ENCODE measurements at places on chromosomes 2 and 18.

GRCh38 chr2:176446718-176447414, 177.6 kb downstream of the MTX2 start:
- DNase-seq, result no peak

- DNase-seq, result no peak
These were observed 128.1 kb upstream of the LHCGR start for GRCh38 chr2:48883661-48884060.

DNA sequence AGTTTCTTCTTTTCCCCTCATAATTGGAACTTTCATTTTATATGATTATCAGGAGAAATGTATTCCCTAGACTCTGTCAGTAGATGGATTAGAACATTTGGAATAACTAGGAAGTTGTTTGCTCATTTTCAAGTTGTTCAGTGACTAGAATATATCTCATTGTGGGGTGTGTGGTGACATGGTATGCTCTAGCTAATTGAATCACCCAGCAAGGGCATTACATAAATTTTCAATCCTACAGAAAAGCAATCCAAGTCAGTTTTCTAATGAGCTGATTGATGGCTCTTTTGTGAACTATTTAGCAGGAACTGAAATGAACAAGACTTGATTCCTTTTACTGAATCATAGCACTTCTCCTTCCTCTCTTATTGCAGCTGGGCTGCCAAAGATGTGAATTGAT, 461.4 kb downstream of the TGIF1 start:
- DNase-seq, result no peak

DNA sequence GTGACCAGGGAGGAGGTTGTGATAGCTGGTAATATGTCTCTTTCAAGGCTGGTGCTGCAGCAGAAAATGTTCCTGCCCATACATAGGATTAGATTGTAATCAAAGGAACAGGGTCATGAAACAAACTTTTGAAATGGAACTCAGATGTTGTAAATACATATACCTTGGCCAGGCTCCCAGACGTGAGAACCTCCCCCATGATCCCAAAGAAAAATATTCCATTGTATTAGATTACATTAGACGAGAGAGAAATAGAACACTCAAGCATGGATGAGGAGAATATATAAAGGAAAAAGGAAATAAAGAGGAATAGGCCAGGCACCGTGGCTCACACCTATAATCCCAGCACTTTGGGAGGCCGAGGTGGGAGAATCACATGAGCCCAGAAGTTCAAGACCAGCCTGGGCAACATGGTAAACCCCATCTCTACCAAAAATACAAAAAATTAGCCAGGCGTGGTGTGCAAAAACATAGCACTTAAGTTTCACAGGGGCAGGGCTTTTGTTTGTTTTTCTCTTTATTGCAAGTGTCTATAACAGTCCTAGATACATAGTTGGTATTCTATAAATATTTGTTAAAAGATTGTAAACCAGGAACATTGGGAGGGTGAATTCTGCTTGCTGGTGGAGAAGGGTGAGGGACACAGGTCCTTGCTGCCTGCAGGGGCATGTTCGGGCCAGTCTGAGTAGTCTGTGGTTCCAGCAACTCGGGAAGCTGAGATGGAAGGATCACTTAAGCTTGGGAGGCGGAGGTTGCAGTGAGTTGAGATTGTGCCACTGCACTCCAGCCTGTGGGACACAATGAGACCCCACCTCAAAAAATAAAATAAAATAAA, 52.8 kb downstream of the RPL37A start:
- DNase-seq, result no peak
